Cardiac fibroblast (primary cell): ENCODE measurements at places on chromosomes 7 and 10.

GRCh38 chr7:79923953-79924352 is 210.7 kb upstream of the GNAI1 start:
- DNase-seq: peak; percentile 60

DNA sequence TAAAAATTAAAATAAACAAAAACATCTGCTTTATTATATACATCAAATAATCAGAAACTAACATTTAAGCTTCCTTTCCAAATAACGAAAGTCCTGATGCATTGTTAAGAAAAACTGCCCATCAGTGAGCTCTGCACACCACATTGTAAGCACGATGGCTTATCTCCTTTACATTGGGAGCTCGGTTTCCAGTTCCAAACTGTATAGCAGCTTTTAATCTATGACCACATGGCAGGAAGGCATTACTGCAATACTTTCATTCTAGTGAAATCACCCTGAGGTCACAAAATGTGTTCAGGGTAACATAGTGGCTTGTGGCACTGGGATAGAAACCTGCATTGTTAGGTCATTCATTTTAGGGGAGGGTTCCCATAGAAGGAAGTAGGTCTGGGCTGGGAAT is 146.3 kb downstream of the ZNF22 start:
- no peak for DNase-seq

DNA sequence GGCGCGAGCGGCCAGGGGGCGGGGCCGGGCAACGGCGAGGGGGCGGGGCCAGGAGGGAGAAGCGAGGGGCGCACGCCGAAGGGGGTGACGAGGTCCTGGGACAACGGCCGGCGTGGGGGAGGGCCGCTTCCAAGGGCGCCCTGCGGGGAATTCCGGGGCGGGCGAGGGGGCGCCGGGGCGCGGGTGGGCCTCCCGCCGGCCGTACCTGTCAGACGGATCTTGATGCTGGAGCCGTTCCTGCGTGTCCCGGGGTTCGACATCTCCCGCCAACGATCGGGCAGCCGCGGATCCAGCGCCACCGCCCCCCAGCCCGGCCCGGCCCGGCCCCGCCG is 421 bp downstream of the SMURF1 start:
- no peak for DNase-seq

DNA sequence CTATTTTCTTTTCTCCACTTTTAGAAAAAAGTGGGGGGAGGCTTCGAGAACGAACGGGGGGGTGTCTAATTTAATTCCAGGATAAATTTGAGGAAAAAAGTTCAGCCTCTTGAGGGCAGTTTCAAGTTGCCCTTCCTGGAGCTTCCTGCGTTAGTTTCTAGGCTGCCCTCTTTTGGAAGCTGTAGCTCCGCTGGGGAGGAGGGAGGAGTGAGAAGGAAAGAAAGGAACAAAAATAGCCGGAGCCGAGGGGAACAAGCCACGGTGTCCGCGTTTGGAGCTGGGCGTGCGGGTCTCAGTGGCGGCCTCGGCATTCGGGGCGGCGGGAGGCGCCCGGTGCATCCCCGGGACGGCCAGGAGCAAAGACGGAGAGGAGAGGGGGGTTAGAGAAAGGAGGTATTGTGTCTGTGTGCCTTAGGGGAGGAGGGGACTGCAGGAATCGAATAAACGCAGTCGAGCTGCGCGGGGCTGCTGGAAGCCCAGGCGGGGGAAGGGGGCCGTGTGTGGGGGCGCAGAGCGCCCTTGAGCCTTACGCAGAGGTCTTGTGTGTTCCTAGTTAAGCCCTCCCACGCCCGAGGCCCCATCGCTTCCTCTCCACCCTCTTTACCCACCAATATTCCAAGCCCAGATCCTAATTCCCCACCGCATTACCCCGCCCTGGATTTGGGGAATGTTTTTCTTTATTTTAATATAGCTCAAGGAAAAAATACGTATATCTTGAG is 2.0 kb upstream of the TNRC18 start:
- peak; percentile 93 for DNase-seq

GRCh38 chr7:43568529-43568928 is 14.4 kb upstream of the STK17A start:
- DNase-seq: peak; percentile 23

GRCh38 chr10:78491812-78492211 is 458.1 kb downstream of the RPS24 start:
- no peak for DNase-seq

DNA sequence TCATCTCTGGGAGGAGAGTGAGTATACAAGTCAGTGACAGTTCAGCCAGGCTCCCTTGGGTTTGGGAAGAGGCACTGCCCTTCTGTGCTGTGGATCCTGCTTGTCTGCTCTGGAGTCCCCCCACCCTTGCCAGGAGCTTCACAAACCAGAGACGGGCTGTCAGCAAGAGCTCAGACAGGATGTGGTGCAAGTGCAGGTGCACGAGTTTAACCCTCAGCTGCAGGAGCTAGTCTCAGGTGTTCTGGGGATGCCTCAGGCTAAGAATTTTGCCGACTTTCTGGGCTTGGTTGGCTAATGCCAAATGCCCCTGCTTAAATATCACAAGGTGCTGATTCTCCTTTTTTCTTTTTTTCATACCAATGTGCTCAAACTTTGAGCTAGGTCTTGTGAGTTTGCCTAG is 22.3 kb downstream of the ZNF783 start:
- DNase-seq: no peak

GRCh38 chr7:100093925-100094486 is 5.2 kb downstream of the COPS6 start:
- DNase-seq: no peak

DNA sequence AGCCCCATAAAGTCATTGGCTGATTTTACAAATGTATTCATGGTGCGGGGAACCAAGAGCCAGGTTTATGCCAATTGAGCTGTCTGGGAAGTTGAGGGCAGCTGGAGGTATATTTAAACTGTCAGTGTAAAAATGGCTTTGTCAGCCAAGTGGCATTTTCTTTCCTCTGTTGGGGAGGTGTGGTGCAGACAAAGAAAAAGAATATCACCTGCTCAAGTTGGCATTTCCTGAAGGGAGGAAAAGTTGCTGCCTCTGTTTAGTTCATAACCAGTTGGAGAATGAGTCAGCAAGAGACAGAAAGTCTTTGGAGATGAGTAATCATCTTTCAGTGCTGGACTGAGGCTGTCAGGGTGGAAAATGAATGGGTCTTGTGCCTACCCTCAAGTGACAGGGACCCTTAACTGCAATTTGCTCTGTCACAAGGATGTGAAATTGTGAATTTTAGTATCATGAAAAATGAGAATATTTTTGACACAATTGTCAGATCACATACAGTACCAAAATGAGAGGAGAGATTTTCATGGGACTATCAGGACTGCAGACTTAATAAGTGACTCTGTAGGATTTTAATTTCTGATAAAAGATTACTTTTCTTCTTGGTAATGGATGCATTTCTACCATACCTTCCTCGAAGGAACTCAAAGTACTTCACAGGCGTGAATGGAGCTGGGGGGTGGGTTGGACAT is 137.3 kb downstream of the ANLN start:
- peak; percentile 38 for DNase-seq

GRCh38 chr7:36232555-36232954 is 79.5 kb downstream of the EEPD1 start:
- no peak for DNase-seq

GRCh38 chr10:77361831-77362230 is 275.8 kb downstream of the KCNMA1 start:
- no peak for DNase-seq

- DNase-seq: no peak
Measured at GRCh38 chr10:91525896-91526712, 106.8 kb downstream of the PPP1R3C start.

DNA sequence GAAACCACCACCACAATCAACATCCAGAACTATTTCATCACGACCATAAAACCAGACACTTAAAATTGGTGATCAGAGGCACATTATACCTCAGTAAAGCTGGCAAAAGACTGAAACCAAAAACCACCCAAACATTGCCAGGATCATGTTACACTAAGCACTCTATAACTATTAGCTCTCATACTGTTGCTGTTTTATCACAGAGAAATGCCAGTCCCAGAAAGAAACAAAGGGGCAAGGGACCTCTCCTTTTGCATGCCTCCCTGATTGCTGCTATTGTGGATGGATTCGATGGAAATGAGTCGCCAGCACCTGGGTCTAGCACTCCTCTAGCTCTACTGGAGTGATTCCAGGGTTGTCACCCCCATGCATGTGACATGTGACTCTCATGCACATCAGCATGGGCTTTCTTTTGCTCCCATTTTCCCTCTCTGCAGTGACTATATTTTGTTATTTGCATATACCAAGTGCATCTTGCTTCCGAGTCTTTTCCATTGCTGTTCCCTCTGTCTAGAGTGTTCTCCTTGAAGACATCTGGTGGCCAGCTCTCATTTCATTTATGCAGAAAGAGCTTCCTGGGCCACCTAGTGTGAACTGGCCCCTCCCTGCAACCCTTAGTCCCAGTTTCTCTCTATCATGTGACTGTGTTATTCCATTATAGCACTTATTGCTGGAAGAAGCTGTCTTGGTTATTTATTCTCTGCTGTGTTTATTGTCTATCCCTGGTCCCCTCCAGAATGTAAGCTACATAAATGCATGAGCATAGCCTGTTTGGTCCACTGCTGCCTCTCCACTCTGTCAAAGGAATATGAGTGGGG is 300.6 kb downstream of the PLXNA4 start:
- DNase-seq: no peak

- no peak for DNase-seq
Measured at GRCh38 chr7:35508623-35509400, 186.1 kb downstream of the HERPUD2 start.

- DNase-seq: peak; percentile 65
Measured at GRCh38 chr10:62166331-62167131, 102.1 kb downstream of the RTKN2 start.

- DNase-seq: no peak
Measured at GRCh38 chr7:28556025-28556424, 143.7 kb downstream of the CREB5 start.

DNA sequence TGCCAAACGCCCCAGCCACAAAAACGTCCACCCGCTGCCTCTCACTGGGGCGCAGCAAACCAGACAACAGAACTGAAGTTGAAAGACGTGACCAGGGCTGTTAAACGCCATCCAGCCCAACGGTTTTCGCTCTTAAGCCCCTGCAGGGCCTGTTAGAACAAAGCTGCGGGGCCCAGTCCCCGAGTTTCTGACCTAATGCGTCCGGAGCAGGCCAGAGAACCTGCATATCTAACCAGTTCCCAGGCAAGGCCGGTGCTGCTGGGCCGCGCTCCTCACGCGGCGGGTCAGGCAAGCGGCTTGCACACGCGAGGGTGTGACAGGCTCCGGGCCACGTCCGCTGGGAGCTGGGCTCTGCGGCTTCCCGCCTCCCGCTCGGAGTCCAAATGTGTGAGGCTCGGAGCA is 87.0 kb downstream of the PTPRN2 start:
- DNase-seq: peak; percentile 3

DNA sequence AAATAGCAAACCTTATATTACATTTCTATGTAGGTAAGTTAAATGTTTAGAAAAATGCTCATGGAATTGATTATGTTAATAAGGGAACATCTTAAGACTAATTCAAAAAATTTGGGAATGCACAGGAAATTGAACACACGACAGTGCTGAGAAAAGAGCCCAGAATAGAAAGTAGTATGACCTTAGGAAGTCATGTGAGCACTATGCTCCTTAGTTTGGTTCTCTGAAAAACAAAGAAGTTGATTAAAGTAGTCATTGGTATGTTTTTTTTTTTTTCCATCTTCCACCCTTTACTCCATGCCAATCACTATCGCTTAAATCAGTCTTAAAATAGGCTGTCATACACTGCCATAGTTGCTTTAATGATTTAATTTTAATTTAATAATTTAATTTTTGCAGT is 242.9 kb downstream of the ANKRD7 start:
- no peak for DNase-seq

GRCh38 chr10:104688251-104689042 is 47.4 kb downstream of the SORCS3 start:
- no peak for DNase-seq

GRCh38 chr10:86287110-86287793 is 79.3 kb downstream of the GRID1 start:
- no peak for DNase-seq

DNA sequence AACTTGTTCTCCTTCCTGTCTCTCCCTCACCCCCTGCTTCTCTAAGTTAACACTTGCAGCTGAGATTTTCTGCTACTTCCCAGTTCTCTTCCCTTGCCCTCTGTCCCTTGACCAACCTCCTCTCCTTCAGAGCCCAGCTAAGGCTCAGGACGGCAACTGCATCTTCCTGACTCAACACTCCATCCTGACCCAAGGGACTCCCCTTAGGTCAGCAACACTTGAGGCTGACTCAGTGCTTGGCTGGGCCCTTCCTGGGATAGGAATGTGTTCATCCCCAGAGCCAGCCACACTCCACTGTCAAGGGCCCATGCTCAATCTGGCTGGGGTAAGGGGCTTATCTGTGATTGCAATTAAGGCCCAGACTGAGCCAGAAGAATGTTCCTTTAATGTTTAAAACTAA is 3.4 kb downstream of the CALHM2 start:
- DNase-seq: peak; percentile 94

- DNase-seq: no peak
Measured at GRCh38 chr10:129796710-129797420, 167.2 kb downstream of the EBF3 start.

DNA sequence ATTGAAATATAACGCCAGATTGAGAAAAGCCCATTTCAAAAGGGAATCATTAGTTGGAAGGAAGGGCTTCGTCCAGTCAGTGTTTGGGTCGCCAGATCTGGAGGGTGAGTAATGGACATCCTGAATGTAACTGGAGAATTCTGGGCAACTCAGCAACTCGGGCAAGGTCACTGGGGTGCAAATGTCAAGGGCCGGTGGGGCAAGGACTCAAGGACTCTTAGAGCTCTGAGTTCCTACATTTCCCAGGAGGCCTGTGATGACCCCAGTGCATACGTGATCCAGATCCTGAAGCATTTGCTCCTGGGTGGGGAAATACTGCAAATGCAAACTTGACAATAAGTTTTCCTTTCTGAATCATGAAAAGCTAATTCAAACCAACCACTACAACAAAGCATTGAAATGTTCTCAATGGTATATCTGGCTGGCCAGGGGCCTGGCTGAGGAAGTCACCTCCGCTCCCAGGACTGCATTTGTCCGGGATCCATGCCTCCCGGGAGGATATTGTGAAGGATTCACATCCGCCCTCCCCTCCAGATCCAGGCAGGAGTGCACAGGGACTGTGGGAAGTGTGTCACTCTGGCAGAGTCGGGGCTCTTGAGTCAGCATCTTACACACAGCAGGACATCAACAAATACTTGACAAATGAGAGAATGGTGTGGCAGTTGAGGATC is 164.0 kb downstream of the FANK1 start:
- peak; percentile 90 for DNase-seq

GRCh38 chr7:43554423-43554822 is 28.5 kb upstream of the STK17A start:
- no peak for DNase-seq

GRCh38 chr10:36602374-36602773 is 523.0 kb upstream of the ANKRD30A start:
- DNase-seq: peak; percentile 55

- peak; percentile 12 for DNase-seq
Measured at GRCh38 chr7:101218236-101219125, 516 bp downstream of the ZNHIT1 start.

- DNase-seq: no peak
Measured at GRCh38 chr10:33914746-33915145, 580.3 kb upstream of the NRP1 start.

GRCh38 chr7:4748231-4748681 is 27.2 kb upstream of the AP5Z1 start:
- peak; percentile 37 for DNase-seq

GRCh38 chr7:37315772-37316715 is 132.6 kb downstream of the ELMO1 start:
- DNase-seq: no peak

GRCh38 chr10:111439034-111439842 is 362.4 kb downstream of the ADRA2A start:
- DNase-seq: no peak
